Hippocampal formation (tissue), 2 donors: ENCODE measurements at places on chromosomes 5 and 9.

DNA sequence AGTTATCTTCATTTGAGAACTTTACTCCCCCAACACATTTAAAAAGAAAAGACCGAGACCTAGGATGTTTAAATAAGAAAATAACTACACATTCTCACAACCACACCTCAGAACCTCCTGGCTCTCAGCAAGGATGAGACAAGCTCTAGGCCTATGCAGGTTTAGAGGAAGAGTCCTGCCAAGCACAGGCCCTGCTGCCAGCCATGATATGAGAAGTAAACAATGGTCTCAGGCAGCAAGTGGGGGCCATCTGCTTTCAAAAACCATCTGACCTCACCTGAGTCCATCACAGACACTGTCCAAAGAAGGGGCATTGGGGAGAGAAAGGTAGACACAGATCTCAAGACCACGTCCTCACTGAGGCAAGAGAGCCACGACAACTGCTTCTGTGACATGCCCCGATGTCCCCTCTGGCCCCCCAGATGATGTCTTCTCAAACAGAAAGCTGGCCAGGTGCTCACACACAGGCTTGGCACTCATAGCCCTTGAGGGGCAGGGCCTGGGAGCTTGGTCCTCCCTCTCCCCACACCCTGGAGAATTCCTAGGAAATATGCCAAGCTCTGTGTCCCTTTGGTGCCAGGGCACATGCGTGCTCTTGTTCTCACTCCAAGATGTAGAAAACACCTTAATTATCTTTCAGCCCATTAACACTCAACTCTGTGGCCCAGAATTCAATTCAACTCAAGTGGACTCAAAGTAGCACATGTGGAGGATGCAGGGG lies 150.4 kb downstream of the FSTL4 start:
- no peak for DNase-seq

DNA sequence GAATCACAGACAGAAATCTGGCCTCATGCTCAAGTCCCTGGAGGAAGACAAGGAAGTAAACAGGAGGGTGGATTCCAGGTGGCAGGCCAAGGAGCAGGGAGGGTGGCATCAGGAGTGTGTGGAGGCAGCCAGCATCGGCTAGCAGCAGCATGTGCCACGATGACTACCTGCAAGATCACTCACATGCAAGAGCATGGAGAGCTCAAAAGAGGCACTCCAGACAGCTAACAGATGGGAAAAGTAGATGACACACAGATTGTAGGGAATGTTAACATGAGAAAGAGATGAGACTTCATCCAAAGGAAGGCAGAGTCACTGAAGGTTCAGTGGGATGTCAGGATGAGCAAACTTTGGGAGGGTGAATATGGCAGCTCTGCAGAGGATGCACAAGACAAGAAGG lies 104.3 kb downstream of the SEMA5A start:
- no peak for DNase-seq

DNA sequence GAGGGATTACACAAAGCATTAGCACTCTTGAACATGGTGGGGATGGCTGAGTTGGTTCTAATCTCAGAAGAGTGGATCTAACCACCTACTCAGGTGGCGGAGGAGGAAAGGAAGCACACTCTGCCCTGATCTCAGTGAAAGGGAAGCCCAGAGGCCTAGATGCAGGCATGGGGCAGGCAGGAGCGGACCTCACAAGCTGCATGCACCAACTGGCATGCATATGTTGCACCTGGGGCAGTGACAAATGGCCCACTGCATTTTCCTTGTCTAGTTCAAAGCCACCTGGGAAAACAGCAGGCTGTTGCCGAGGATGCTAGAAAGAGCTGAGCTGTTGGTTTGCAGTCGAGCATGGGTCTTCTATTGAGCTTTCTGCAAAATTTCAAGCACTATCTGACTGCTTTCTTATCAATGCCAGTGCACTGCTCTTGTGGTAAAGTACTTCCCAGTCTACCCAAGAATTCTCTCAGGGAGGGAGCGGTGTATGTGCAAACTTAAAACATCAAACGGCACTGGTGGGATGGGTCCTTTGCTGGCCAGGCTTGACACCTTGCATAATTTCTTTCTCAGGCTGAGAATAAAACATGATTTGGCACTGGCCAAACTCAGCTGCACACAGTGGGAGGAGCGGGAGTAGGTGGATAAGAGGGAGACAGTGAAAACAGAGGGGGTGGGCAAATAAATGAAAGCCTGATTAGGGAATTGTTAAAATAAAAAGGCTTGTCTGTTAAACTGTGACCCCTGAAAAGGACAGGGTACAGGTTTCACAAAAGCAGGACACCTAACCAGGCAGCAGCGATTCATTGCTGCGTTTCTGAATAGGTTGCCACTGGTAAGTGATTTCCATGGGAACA lies 108.9 kb downstream of the MARCHF3 start:
- DNase-seq, result no peak

GRCh38 chr9:18707061-18707461 lies 233.1 kb downstream of the ADAMTSL1 start:
- no peak for DNase-seq

- DNase-seq, result no peak
Measured at GRCh38 chr9:87109231-87109631, 161.9 kb upstream of the GAS1 start.

- no peak for DNase-seq
Measured at GRCh38 chr5:143674469-143674786, 137.5 kb upstream of the HMHB1 start.
